ENCODE measurements at places on chromosomes 7 and 10. TPM values are rescaled to one million over a fixed set of nuclear protein-coding genes. Genes with fewer than 3 reads are reported as not detected.

DNA sequence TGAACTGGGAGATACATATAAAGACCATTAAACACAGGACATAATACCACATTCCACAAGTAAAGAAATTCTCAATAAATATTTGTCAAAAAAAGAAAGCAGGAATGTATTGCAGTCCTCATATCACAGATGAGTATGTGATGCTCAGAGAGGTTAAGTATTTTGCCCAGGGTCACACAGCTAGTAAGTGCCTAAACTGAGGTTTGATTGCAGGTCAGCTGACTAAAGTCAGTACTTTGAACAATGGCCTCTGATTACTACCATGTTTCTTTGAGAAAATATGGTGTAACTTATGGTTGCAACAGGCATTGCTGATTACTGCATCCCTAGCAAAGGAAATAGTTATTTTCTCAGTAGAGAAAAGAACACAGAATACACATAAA, 267.1 kb downstream of the ELMO1 start:
- peaks cover 8% of the 10 kb centered on the region for H3K4me1 ChIP-seq
- no peak overlapping the region for H3K4me3 ChIP-seq
- H3K36me3 ChIP-seq: no peaks in the 10 kb centered on the region
- no peak overlapping the region for H3K27ac ChIP-seq
- DNase-seq: no peak

DNA sequence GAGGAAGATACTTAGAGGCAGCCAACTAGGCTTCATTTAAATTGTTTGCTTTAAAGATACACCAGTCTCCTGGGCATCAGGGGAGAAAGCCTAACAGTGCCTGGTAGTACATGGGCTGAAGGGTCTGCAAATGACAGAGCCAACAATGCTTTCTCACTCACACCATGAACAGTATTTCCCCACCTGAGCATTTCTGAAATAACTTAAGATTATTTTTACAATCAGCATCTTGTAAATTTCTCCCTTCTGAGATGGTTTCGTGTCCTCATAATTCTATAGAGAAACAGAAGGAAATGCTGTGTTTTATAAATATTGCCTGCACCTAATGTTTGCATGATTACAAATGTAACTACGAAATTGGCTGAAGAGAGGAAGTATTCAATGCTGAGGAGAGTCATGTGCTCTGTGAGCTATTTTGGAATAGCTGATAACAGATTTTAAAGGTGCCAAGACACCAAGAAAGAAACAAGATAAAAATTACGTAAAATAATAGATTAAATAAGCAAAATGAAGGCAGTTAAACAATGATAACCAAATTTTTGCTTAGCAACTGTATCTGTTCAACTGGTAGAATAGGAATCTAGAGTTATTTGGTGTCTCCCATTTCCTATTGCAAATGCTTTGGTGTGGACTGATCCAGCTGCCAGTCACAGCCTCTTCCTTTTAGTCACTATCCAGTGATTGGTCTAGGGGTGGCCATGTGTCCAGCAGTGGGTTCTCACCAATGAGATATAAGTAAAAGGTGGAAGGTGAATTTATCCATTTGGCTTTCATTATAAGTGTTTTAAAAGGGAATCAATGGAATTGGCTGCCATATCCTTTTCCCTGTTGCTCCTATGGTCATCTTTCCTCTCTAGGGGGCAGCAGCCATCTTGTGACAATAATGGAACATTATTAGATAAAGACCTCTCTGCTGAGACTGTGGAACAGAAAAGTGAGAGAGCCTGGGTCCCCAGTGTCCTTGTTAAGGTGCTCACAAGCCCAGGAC, 167.9 kb upstream of the SLC26A5 start:
- H3K4me1 ChIP-seq: no peaks in the 10 kb centered on the region
- no peaks in the 10 kb centered on the region for H3K27me3 ChIP-seq
- no peak overlapping the region for H3K27ac ChIP-seq
- no peak overlapping the region for H3K4me3 ChIP-seq

DNA sequence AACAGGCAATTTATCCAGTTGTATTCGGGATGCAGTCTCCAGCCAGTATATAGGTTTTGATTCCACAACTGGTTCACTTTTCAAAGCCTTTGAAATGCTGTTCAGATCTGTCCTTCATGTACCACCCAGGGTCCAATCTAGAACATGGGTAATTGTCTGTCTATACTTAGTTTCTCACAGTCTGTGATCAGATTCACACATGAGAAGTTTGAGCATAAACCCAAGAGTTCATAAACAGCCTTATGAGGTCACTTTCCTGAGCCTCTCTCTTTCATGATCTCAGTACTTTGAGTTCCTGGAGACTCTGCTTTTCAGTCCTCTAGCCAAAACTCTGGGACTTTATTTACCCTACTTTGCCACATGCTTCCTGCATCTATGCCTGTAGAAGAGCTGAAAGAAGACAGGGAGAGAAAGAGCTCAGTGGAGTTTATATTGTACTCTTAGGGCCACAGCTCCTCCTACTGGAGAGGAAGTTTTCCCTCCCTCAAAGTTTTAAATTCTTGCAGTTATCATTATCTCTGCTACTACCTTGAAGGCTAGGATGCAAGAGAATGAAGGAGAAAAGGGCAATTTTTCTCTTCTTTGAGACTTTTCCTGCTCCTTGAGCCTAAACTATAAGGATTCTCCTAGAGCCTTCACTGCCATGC, 172.0 kb downstream of the ZEB1 start:
- H3K4me3 ChIP-seq: no peak overlapping the region
- H3K27me3 ChIP-seq: no peaks in the 10 kb centered on the region
- no peaks in the 10 kb centered on the region for H3K4me1 ChIP-seq
- no peak for DNase-seq

DNA sequence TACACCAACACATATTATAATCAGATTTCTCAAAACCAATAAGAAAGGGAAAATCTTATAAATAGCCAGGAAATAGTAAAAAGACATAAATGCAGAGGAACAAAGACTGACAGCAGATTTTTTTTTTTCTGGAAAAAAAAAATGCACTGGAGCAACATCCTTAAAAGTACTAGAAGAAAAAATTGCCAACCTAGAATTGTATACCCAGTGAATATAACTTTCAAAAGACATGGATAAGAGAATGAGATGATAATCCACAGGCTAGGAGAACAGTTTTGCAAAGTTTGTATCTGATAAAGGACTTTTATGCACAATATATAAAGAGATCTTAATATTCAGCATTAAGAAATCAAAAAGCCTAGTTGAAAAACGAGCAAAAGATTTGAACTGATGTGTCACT, 554.0 kb downstream of the AUTS2 start:
- H3K36me3 ChIP-seq: no peaks in the 10 kb centered on the region
- no peaks in the 10 kb centered on the region for H3K4me1 ChIP-seq
- no peak for DNase-seq
- H3K27me3 ChIP-seq: no peaks in the 10 kb centered on the region

Gene GBX1
- total RNA-seq: not detected
